Posterior cingulate gyrus (tissue), 11 donors: ENCODE measurements at places on chromosomes 7 and 10.

- no peak for DNase-seq
Observed at GRCh38 chr10:88088441-88089340, 225.3 kb downstream of the PTEN start.

DNA sequence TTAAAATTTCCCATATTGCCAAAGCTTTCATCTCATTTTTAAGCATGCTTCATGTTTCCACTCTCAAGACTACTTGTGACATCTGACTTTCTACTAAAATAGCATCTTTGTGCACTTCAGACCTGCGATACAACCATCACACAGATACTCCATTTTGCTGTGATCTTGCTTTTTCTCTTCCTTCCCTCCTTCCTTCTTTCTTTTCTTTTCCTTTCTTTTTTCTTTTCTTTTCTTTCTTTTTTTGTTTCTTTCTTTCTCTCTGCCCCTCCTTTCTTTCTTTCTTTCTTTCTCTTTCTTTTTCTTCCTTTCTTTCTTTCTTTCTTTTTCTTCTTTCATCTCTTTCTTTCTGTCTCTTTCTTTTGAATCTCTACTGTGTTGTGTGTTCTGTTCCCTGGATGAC is 194.0 kb upstream of the KCND2 start:
- no peak for DNase-seq

DNA sequence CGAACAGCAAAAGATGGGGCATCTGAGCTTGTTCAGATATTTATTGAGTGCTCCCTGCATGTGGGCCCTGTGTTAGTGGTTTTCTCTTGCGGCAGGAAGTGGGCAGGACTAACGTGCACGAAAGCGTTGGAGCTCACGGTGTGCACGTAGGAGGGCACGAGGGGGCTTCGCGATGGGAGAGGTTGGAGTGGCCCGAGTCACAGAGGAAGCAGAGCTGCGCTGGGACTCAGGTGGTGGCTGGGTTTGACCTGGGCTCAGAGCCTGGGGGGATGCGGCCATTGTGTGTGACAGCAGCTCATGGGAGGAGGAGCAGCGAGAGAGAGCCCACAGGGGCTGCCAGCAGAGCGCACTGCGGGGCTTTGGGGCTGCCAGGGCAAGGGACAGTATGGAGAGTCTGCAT is 7.7 kb downstream of the ZSCAN25 start:
- DNase-seq: no peak

GRCh38 chr10:11407939-11408338 is 203.5 kb downstream of the USP6NL start:
- no peak for DNase-seq

GRCh38 chr7:7446616-7447015 is 89.1 kb downstream of the COL28A1 start:
- DNase-seq: no peak

GRCh38 chr10:58512491-58513187 is at the start of gene BICC1:
BICC1 (plus strand) TSS chr10:58512872; CDS start chr10:58513144, 272 bp downstream.
- DNase-seq: peak; percentile 46

- DNase-seq: no peak
Observed at GRCh38 chr7:50851451-50851850, 68.8 kb upstream of the GRB10 start.

DNA sequence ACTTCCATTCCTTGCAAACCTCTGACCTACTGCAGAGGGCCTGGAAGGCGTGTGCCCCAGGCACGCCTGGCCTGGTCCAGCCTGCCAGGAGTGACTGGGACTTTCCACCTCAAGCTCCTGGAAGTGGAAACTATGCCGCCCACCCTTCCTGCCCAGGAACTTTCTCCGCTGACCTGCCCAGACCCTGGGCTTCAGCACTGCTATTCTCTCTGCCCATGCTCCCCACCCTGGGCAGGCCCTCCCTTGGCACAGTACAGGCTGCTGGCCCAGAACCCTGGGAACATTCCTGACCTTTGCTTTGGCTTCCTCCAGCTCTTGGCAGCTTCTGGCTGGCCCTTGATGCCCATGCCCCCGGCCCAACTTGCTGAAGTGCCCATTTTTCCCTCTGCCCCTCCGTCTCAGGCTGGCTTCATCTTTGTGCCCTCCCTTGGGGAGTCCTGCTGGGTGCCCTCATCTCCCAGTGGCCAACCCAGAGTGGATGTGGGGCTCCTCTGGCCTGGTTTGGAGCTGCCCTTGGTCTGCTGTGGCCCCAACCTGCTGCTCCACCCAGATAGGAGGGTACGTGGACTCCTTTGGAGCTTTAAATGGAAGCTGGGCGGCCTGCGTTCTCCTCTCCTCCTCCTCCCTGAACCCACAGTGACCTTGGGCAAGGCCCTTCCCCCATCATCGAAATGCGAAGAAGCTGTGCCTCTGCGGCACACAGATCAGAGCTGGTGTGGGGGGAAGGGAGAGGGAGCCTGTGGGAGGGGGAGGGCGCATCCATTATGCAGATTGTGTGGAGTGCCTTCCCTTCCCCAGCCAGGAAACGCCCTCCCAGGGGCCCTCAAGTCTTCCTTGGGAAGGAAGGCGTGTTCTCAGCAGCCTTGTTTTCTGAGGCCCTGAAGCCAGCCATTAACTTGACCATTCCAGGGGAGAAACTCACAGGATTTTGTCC is 3.4 kb downstream of the MMRN2 start:
- DNase-seq: no peak

DNA sequence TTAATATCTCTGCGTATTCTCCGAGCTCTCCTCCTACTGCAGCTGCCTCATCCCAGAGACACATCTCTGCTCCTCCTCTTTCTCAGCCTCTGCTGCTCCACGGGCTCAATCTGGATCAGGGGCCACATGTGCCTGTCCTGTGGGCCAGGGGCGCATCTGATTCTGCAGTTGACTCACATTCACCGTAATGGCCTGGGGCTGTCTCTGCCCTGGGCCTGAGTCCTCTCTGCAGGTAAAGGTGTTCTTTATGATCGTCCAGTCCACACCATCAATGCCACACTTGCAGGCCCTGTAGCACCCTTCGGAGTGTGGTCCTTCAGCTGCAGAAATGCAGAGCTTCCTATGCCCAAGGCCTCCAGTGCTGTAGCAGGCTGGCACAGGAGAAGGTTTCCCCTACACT is 154.5 kb downstream of the OAT start:
- DNase-seq: no peak

- DNase-seq: no peak
Observed at GRCh38 chr7:34487391-34488115, 170.5 kb upstream of the NPSR1 start.
